ENCODE measurements at places on chromosomes 12 and 14.

- peak; percentile 51 for DNase-seq
These were observed 655 bp upstream of the PLEKHG3 start for GRCh38 chr14:64703395-64704142.

- no peak for DNase-seq
These were observed 11.5 kb downstream of the TECPR2 start for GRCh38 chr14:102374264-102374663.

GRCh38 chr12:13203034-13203922 lies 6.8 kb downstream of the EMP1 start:
- DNase-seq, result no peak

- no peak for DNase-seq
These were observed 1.6 kb downstream of the PTCSC3 start for GRCh38 chr14:36174767-36175424.

- DNase-seq, result no peak
These were observed 9.9 kb downstream of the SAV1 start for GRCh38 chr14:50658203-50658602.

GRCh38 chr14:74358176-74358829 lies 10.0 kb downstream of the VRTN start:
- DNase-seq, result no peak

GRCh38 chr12:55715169-55715764 lies 579 bp upstream of the BLOC1S1 start:
- DNase-seq, result no peak

- no peak for DNase-seq
These were observed 44.2 kb upstream of the MMP17 start for GRCh38 chr12:131783915-131784541.

Data from NCI-H2081 treated with DMSO at 0.1 percent for 48 hours (cell line).